ENCODE measurements at places on chromosomes 5 and 9.

GRCh38 chr9:83012922-83013838 lies 49.8 kb downstream of the RASEF start:
- no peak for DNase-seq

- DNase-seq: no peak
Observed at GRCh38 chr5:35854248-35854647, 2.4 kb upstream of the IL7R start.

DNA sequence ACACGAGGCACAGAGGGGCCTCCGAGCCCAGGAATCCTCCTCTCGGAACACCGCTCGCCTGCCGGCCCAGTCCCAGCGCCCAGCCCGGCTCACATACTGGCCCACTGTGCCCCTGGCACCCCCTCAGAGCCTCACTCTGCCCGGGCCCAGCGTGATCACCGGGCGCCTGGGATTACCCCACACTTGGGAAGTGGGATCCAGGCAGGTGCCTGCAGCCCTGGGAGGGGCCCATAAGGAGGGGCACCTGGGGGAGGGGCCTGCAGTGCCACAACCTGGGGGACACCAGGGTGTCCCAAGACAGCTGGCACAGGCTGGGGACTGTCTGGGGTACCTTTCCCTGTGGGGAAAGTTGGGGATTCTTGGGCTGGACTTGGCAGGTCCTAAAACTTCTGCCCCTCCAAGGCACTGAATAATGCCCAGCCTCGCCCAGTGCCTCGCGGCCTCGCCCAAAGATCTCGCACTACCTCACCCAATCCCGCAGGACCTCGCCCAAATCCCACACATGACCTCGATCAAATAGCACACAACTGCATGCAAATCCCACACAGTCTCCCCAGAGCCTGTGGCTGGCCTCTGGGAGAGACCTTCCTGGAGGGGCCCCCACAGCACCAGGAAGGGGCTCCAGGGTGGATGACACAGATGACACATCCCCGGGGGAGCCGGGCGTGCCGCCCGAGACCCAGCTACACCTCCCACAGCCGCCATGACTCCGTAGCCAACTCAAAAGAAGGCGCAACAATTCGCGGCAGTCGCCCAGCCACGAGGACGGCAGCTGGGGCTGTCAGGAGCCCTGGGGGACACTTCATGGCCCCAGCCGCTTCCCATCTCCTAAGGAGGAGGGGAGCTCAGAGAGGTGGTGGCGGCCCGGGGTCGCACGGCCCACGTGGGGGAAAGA lies 13.7 kb downstream of the NOTCH1 start:
- no peak for DNase-seq

DNA sequence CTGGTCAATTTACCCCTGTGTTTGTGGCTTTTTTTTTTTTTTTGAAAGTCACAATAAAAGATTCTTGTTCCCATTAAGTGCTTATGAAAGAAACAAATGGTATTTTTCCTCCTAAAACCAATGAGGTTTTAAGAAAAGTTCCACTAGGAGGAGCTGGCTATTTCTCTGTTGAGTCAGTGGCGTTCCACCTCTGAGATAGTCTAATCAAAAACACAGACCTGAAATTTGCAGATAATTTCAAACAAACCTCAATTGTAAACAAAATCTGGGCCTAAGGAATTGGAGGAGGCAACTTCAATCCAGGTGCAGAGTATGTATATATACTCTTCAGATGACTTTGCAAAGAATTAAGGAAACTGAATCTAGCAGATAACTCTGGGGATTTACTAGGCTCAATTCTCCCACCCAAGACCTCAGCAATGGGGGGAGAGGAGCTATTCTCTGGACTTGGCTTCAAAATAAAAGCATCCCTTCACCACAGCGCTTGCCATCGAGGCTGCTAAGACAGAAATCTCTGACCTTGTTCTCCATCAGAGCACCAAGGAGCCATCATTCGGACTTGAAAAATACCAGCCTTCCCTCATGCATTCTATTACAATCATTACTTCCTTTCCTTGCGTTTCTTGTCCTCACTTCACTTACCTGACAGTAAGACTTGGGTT lies 52.4 kb downstream of the FANCC start:
- no peak for DNase-seq

GRCh38 chr5:178415353-178415752 lies 174.8 kb downstream of the COL23A1 start:
- no peak for DNase-seq

- no peak for DNase-seq
Observed at GRCh38 chr9:135248721-135249120, 161.3 kb downstream of the OLFM1 start.

GRCh38 chr9:34590381-34591247 lies 1.1 kb upstream of the CNTFR start:
- no peak for DNase-seq

GRCh38 chr5:43658509-43658908 lies 55.5 kb downstream of the NNT start:
- DNase-seq: no peak

DNA sequence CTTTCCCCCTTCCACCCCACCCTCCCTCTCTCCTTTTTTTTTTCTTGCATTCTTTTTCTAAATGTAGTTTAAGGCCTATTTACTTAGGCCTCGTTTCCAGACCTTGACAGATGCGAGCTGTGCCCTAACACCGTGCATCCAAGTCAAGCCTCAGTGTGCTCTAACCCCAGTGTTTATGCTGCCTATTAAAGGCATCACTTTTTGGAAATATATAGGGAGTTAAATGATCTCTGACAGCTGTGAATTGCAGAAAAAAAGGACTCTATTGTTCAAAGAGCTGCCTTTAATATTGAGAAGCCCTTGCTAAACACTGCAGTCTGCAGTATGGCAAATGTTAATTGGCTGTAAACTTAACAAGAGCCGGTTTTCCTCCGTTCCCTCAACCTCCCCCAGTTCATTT lies 270.4 kb upstream of the TUT7 start:
- no peak for DNase-seq

DNA sequence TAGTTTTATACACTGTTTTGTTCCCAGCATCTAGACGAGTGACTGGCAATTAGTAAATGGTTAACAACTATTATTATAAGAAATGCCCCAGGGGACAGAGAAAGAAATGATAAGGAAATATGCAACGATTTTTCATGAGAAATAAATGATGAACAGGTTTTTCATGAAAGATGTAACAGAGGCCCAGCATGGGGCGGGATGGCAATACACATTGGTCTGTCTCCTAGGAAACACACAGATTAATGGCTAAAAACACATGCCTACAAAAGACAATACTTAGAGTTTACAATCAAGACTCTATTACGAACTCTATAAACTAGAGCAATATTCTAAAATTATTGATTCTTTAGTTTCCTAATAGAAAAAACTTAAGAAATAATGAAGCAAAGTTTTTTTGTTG lies 441.5 kb upstream of the CDH9 start:
- DNase-seq: no peak

DNA sequence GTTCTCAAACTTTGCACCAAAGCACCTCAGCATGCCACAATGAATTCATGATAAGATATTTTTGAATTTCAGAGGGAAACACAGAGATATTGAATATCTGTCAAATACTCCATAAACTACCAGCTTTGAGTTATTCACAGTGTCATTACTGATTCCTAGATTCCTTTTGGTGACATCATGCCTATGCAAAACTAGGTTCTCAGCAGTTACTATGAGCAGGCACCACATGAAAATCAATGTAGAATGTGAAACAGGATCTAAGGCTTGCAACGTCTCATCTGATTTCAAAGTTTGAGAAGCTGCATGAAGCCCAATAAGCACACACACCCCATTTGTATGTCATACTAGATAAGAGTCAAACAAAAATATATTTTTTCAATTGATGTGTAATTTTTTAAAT lies 426.5 kb downstream of the NR2F1-AS1 start:
- DNase-seq: no peak

GRCh38 chr9:101893661-101894646 lies 155.5 kb upstream of the GRIN3A start:
- no peak for DNase-seq

DNA sequence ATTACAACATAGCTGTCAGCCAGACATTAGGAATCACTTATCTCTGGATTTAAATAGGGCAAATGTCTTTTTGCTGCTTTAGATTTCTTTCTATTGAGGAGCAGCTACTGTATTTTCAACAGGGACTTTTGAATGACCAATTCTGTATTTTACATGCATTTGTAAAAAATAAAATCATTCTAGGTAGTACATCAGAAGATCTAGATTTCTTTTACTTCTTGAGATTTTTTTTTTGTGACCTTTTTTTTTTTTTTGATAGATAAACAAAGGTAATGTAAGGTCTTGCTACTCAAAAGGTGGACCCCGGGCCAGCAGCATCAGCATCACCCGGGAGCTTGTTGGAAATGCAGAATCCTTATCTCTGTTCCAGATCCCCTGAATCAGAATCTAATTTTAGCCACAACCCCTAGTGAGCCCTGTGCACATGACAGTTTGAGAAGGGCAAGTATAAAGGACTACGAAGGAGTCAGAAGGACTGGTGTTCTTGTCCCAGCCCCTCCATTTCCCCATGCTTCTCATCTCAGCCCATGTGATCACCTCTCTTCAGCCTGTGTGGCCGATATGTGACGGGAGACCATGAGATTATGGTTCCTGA lies 37.7 kb upstream of the CKMT2 start:
- no peak for DNase-seq

- no peak for DNase-seq
Observed at GRCh38 chr5:99104538-99105132, 175.8 kb upstream of the CHD1 start.

- DNase-seq: no peak
Observed at GRCh38 chr5:171743436-171744076, 42.1 kb upstream of the SMIM23 start.

- no peak for DNase-seq
Observed at GRCh38 chr5:15774632-15775031, 274.7 kb downstream of the FBXL7 start.

DNA sequence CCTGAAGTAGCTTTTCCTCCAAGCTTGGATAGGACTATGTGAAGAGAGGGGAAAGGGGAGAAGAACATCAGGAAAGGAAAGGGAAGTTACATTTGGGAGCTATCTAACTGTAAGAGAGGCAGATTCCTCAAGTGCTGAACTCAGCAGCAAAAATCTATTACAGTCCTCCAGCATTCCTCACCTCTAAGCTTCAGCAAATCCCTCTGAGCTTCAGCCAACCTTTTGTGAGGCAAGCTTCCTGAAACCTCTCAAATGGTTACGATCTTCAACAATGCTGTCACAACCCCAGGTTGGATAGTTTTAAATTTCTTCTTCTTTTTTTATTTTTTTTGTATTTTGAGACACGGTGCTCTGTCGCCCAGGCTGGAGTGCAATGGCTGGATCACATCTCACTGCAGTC lies 2.5 kb upstream of the RNF38 start:
- DNase-seq: no peak

GRCh38 chr9:107000218-107000617 lies 137.3 kb downstream of the ZNF462 start:
- no peak for DNase-seq

- no peak for DNase-seq
Observed at GRCh38 chr5:73420666-73421065, 27.9 kb downstream of the FOXD1 start.

DNA sequence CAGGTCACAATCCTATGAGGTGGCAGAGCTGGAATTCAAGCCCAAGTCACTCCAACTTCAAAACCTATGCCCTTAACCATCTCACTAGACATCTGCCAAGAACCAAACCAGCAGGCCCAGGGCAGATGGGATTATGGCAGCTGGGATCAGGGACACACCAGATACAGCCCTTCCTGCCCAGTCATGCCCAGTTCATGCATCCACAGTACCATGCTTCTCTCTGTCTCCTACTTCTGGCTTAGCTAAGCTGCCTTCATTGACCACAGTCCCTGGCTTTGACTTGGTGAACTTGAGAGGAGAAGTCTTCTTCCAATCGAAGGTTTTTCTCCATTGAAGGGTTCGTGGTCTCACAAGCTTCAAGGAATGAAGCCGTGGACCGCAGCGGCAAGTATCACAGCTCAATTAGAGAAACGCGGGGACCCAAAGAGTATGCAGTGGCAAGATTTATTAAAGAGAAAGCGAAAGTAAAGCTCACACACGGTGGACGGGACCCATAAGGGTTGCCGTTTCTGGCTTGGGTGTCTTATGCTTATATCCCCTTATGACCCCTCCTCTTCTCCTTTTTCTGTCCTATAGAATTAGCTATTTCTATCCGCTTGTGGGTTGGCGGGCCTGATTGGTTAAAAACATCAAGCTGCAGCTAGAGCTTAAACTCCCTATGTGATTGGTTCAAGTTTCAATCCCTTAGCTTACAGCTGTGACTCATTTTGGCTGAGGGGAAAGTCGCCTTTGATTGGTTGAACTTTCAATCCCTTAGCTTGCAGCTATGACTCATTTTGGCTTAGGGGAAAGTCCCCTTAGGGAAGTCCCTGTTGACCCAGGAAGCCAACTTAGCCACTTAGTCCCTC lies 101.2 kb downstream of the TRIM36 start:
- no peak for DNase-seq

GRCh38 chr5:10102706-10103497 lies 146.8 kb downstream of the ATPSCKMT start:
- no peak for DNase-seq

DNA sequence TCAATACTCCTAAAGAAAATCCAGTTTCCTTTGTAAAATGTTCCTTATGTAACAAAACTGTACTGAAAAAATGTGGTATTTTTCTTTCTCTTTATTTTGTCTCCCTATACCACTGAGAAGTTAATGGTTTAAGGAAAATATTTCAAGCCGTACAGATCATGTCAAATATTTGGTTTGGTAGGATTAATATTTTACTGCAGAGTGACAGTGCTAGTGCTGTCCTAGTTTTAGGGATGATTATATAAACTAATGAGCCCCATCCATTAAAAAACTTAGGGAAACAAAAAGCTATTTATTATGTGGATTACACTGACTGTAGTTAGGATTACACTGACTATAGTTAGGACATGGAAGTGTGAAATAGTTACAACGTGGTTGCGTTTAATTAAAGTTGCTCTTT lies 209.1 kb downstream of the CD180 start:
- DNase-seq: no peak
